Smooth muscle cell of the pulmonary artery (primary cell): ENCODE measurements at places on chromosomes 1 and 21. TPM values are rescaled to one million over a fixed set of nuclear protein-coding genes. Genes with fewer than 3 reads are reported as not detected.

The NUP210L gene
- 0.07 and 0.23 TPM in 2 replicates for total RNA-seq

The GPR52 gene
- 0.78 and 1.1 TPM in 2 replicates for total RNA-seq

The RNF2 gene
- total RNA-seq = 27.4 and 44.3 TPM in 2 replicates

The LRRC41 gene
- total RNA-seq = 98.1 and 98.3 TPM in 2 replicates

The TRAF5 gene
- total RNA-seq = 18.6 and 26.7 TPM in 2 replicates
